ENCODE measurements at places on chromosomes 7 and 10.

- DNase-seq: no peak
These were observed 26.4 kb downstream of the RPS24 start for GRCh38 chr10:78059906-78060702.

- peak; percentile 30 for DNase-seq
These were observed 1.2 kb upstream of the SLC13A4 start for GRCh38 chr7:135729230-135729629.

DNA sequence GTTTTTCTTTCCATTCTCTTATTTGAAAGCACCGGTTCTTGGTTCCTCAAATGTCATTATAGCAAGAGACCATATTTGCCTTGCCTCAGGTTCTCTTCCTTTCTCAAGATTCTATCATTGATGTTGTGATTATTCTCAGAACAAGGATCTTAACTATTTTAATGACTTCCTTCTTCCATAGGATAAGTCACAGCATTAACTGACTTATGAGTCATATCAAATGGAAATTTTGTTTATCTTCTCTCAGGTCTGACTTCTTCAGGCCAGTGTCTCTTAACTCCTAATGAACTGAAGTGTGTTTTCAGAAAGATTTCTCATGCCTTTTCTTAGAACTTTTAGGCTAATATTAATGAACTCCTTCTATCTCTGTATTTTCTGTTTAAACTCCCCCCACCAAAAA is 794.6 kb upstream of the LRRN3 start:
- no peak for DNase-seq

- no peak for DNase-seq
These were observed 134.9 kb upstream of the ADARB2 start for GRCh38 chr10:1872151-1872726.

DNA sequence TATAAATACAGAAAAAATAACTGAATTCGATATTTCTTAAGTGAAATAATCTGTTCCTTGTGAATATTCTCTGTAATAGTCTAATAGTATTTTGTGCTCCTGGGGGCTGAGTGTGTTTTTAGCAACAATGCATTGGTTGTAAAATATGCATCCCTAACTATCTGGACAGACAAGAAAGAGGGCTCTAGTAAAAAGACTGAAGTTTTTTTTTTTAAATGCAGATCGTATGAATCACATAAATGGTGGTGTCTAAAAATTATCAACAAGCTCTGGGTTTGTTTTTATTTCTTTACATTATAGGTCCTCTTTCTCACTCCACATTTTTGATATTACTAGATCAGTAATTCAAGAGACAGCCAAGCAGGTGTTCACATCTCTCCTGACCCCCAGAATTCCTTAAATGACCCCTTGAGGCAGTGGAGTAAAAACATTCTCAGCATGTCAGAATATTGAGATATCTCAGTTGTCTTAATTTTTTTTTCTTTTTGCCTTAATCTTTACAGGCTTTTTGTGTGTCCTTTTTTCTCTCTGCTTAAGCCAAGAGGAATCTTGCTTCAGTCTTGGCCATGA is 18.2 kb downstream of the ARID5B start:
- no peak for DNase-seq

DNA sequence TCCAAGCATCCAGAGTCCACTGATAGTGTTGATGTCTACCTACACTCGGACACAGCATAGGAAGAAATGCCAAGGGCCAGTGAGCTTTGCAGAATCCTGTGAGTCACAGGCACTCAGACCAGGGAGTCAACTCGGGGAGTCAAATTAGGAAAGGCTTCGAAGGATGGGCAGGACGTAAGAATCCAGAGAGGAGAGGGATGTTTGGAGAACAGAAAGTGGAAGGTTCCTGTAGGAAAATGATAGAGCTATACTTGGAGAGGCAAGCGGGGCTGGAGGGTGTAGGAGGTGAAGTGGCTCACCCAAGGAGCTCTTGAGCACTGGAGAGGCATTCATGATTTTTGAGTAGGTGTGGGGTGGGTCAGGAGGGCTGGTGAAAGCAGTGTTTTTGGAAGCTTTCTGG is 3.0 kb downstream of the ZYX start:
- DNase-seq: no peak

All from BJ (cell line).